Spinal cord (tissue), 10 donors: ENCODE measurements at places on chromosomes 6 and 20. TPM values are rescaled to one million over a fixed set of nuclear protein-coding genes. Genes with fewer than 3 reads are reported as not detected.

DNA sequence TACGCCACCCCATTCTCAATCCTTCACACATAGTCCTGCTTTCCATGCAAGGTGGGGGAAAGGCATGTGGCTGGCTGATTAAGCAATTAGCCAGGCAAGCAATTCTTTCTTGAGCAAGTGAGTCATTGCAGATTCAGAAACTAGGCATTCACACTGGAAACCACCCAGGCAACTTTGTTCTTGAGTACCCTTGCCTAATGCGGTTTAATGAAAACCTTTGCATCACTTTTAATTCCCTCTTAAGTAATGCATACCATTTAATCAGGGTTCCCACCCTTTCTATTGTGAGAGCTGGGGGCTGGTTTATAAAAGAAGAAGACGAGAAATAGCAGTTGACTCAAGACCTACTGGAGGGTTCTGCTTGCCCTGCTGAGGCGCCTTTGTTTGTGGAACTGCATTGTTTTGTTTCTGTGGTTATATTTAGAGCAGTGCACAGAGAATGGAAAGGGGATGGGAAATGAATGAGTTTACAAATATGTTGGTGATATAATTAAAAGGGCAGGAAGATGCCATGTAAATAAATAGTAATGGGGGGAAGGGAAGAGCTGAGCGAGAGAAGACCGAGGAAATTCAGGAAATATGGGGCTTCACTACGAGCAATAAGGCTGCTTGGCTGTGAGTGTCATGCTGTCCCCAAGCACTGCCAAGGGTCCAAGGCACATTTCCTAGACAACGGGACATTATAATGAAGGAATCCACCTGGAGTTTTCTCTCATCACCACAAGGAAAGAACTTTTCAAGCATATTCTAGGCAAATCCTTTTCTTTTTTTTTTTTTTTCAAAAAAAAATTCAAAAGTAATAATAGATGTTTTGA is 48.8 kb upstream of the TSHZ2 start:
- DNase-seq, result peak; percentile 73

- peak; percentile 78 for DNase-seq
These were observed 149.5 kb downstream of the ANKRD60 start for GRCh38 chr20:58078741-58079522.

GRCh38 chr6:79077715-79078074 is 359 bp downstream of the PHIP start:
- DNase-seq, result no peak

GRCh38 chr6:277746-278145 is 14.5 kb upstream of the DUSP22 start:
- DNase-seq, result no peak

- no peak for DNase-seq
These were observed 41.3 kb downstream of the NCOA3 start for GRCh38 chr20:47543006-47543431.

DNA sequence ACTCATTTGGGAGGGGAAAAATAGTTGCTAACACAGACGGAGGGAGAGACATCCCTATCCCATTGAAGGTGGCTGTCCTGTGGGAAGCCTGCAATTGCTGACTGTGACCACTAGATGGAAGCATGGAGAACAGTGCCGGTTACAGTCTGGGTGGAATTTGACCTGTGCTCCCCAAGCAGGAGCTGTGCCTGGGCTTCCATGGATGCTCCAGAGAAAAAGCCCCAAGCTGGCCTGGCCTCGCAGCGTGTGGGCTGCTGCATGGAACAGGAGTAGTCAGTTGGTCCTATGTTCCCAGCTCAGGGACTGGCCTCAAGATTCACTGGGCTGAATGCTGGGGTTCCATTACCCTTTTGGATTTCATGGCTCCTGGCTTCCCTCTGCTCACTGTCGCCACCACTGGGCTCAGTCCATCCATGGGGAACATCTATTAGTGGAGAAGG is 116.3 kb upstream of the CHD6 start:
- DNase-seq, result no peak

DNA sequence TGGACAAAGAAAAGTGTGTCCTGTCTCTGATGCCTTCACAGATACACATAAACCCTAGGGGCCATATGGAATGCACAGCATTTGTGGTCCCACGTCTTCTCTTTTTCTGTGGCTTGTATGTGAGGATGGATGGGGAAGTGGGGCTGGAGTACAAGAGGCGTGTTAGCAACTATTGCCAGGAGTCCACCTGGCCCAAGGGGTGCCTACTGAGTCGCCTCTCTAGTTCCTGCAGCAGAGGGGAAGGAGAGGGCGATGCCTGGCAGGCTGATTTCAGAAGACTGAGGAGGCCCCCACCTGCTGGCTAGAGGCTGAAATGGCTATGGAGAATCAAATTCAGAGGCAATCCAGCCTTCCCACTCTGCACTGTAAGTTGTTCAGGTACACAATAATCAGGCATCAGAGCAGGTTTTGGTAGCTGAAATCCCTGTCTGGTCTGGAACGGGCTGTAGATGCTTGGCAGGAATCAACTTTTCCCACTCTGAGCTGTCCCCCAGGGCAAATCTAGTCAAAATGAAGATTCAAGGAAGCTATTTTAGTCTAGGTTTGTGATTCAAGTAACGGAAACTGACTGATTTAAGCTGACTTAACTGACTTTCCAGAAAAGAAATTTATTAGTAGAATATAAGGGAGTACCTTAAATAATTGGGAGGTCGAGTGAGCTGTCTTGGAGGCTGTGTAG is 14.9 kb upstream of the PPARD start:
- no peak for DNase-seq

- no peak for DNase-seq
These were observed 3.1 kb upstream of the PTGIS start for GRCh38 chr20:49570828-49571552.

DNA sequence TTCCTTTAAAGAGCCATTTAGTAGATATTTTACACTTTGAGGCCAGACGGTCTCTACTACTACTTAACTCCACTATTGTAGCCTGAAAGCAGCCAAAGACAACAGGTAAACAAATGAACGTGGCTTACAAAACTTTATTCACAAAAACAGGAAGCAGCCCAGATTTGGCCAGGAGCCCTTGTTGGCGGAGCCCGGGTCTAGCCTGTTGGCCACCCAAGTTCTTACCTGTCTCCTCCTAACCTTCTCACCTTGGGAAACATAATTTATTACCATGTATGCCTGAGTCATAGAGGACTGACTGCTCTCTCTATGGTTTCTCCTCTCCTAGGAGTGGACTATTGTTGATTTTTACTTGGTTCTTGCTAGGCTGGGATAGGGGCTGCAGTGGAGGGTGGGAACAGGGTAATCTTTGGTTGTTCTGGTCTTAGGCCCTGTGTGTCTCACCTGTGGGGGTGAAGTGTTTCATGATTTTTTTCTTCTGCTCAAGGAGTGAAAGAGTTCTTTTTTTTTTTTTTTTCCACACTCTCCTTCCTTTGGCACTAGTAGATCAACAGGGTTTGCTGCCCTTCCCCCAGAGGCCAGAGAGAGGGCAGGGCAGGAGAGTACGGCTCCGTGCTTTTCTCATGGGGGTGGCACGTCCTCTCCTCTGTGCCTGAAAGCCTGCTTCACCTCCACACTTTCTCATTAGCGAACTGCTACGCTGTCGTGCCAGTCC is 90.0 kb downstream of the RPP40 start:
- no peak for DNase-seq

DNA sequence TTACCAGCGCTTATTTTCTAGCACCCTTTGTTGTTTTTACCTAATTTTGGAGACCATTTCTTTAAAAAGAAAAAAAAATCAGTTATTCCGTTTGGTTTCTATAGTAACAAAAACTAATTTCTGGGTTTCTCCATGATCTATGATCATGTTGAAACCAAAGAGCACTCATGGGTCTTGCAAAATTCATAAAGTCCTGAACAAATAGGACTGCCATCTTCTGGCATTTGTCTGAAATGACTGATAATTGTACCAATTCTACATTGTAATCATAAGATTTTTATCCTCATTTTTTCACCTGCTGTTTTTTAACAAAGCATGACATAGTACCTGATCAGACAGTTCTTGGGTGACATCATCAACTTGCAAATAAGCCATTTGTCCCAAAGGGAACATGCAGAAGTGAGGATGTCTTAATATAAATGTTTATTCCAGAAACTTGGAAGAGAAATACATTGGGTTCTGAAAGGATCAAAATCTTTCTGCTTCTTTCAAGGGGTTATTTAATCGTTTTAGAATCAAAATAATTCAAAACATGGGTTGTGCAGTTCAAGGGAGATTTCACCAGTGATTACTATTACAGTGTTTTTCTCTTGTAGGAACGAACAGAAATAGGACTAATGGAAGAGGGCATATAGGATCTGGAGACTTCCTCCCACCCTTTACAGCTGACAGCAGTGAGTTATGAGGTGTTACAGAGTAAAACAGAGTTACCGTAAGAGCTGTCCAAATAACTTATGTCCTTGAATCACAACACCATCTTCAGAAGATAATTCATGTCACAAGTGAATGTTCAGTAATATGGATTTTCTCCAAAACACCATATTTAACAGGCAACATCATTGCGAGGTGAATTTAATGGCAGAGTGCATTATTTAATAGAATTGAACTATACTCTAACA is 87.1 kb upstream of the GJE1 start:
- DNase-seq, result peak; percentile 19

- DNase-seq, result peak; percentile 60
These were observed at the start of gene FNDC1 for GRCh38 chr6:159169193-159169555. Gene FNDC1, plus strand, starts transcription at chr6:159169400. Its CDS starts 197 bp downstream, at chr6:159169597.

GRCh38 chr6:14858808-14859207 is 387.1 kb upstream of the JARID2 start:
- DNase-seq, result no peak

- DNase-seq, result no peak
These were observed 20.9 kb downstream of the MAP1LC3A start for GRCh38 chr20:34579191-34579978.

DNA sequence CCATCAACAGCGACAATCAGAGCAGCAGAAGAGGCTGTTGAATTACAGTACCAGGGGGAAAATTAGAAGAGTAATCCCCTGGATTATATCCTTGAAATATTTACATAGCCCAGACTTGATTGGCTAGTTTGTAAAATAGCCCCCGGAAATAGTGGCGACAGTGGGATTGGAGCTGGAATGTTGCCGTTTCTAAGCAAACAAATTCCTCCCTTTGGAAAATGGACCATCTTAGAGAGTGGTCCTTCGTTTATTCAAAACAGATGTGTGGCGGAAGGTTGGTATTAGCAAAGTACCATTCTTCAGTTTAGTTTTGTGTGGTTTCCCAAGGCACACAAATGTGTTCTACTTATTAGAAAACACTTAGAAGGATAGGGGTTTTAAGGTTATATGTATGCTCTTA is 4.5 kb upstream of the EPB41L2 start:
- no peak for DNase-seq

GRCh38 chr6:150267686-150268561 is 100.9 kb upstream of the IYD start:
- no peak for DNase-seq

DNA sequence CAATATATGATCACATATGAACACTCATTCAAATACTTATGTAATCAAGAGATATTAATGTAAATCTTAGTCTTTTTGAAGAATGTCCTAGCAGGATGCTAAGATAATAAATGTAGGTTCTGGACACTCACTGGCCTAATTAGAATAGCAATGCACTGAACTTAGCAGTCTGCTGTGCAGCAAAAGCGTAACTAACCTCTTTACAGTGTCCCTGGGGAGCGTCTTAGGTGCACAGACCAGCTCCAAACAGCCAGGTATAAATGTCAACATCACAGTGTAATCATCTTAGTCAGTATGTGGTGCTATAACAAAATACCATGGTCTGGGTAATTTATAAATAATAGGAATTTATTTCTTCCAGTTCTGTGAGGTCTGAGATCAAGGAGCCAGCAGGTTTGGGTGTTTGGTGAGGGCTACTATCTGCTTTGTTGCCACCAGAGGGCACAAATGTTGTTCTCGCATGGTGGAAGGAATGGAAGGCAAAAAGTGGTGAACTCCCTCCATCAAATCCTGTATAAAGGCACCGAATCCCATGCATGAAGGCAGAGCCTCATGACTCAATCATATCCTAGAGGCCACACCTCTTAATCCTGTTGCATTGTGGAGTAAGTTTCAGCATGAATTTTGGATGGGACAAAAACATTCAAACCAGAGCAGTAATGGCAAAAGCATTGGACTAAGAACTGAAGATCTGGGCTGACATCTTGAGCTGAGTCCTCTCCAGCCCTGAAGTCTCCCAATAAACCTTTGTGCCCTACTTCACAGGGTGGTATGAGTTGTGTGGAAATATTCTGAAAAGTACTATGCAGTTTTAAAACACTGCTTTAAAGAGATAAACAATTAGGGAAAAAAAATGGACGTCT is 41.8 kb upstream of the FOXO3 start:
- no peak for DNase-seq

- DNase-seq, result no peak
These were observed 711.1 kb downstream of the HDGFL1 start for GRCh38 chr6:23280437-23280836.

- DNase-seq, result no peak
These were observed 109.8 kb upstream of the MAN1A1 start for GRCh38 chr6:119459207-119459974.

GRCh38 chr6:43972179-43972912 is 154.9 kb downstream of the MRPL14 start:
- no peak for DNase-seq

GRCh38 chr20:35108921-35109320 is 16.3 kb upstream of the TRPC4AP start:
- DNase-seq, result no peak

GRCh38 chr6:133173276-133173675 is 67.9 kb upstream of the EYA4 start:
- DNase-seq, result no peak

DNA sequence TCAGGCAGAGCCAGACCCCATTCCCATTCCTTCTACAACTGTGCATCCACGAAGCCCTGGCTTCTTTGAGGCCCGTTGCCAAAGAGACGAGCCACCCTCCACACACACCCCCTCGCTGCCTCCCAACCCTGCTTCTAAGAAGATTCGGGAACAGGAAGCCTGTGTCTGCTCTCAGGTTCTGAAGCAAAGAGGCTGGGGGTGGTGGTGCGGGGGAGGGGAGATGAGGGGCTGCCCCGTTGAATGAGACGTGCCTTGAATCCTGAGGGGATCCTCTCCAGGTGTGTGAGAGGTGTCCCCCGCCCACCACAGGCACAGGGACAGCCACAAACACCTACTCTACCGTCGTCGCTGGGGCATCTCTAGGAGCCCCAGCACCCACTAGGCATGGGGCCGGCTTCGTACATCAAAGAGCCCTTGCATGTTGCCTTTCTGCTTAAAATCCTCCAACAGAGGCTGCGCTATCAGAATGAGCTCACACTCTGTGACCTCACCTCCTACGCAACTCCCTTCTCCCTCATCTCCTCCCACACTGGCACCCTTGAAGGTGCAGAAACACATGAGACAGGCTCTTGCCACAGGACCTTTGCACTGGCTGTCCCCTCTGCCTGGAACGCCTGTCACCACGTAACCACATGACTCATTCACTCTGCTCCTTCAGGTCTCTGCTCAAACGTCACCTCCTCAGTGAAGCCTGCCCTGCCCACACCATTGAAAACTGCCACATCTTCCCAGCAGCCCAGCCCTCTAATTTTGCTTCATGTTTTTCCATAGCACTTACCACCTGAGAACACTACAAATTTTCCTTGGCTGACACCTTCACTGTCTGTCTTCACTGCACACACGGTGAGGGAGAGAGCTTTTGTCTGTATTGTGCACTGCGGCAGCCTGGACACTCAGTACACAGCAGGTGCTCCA is 58.5 kb downstream of the PREX1 start:
- DNase-seq, result peak; percentile 76

CNR1 gene
- 52.5 TPM for polyA plus RNA-seq

MEP1A gene
- 0.08 TPM for polyA plus RNA-seq

GOPC gene
- 53.2 TPM for polyA plus RNA-seq

TMEM244 gene
- polyA plus RNA-seq, result not detected

FERMT1 gene
- polyA plus RNA-seq, result 6.8 TPM

CCN2 gene
- 16.3 TPM for polyA plus RNA-seq

MATN4 gene
- polyA plus RNA-seq, result 3.6 TPM

SAMD10 gene
- 42.9 TPM for polyA plus RNA-seq
